Activated CD8-positive, alpha-beta T cell treated with anti-CD3 and anti-CD28 coated beads for 36 hours (primary cell): ENCODE measurements at places on chromosomes 16 and 17.

DNA sequence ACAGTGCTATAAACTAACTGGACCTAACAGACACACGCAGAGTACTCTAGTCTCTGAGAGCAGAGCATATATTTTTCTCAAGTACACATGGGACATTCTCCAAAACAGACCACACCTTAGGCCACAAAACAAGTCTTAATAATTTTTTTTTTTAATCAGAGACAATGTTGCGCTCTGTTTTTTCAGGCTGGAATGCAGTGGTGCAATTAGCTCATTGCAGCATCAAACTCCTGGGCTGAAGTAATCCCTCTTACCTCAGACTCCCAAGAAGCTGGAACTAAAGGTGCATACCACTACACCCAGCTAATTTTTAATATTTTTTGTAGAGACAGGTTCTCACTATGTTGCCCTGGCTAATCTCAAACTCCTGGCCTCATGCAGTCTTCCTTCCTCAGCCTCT, 37.7 kb downstream of the ULK2 start:
- peaks cover 20% of the 10 kb centered on the region for H3K36me3 ChIP-seq
- peaks cover 7% of the 10 kb centered on the region for H3K4me1 ChIP-seq
- no peak for DNase-seq
- no peak overlapping the region for H3K27ac ChIP-seq

DNA sequence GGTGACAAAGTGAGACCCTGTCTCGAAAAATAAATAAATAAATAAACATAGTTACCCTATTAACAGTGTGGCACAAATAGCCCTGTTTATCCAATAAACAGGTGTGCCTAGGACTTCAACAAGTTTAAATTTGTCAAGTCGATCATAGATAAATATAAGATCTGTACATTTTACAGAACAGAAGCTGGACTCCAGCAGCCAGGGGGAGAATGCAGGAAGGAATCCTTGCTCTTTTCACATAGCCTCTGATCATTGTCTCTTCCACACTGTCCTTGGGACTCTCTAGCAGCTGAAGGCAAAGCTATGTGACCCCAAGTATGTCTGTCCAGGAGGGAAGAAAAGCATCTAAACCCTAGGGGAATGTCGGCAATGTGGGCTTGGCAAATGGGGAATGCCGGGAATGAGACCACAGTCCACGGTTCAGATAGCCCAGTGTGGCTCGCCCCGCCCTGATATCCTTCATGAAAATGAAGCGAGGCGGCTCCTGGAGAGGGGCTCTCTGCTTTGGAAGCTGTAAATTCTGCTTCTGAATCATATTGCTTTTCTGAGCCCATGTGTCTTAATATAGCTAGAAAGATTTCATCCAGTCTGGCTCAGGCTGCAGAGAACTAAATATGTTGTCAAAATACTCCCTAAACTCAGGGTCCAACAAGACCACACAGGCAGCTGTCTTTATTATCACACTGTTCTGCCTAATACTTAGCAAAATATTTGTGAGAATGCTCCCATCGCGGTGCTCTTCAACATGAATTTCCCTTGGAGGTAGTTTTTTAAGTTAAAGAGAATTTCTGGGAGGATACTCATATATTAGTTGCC, 24.9 kb upstream of the GRB2 start:
- DNase-seq = no peak
- H3K27me3 ChIP-seq = no peaks in the 10 kb centered on the region
- peaks cover 11% of the 10 kb centered on the region for H3K4me1 ChIP-seq

DNA sequence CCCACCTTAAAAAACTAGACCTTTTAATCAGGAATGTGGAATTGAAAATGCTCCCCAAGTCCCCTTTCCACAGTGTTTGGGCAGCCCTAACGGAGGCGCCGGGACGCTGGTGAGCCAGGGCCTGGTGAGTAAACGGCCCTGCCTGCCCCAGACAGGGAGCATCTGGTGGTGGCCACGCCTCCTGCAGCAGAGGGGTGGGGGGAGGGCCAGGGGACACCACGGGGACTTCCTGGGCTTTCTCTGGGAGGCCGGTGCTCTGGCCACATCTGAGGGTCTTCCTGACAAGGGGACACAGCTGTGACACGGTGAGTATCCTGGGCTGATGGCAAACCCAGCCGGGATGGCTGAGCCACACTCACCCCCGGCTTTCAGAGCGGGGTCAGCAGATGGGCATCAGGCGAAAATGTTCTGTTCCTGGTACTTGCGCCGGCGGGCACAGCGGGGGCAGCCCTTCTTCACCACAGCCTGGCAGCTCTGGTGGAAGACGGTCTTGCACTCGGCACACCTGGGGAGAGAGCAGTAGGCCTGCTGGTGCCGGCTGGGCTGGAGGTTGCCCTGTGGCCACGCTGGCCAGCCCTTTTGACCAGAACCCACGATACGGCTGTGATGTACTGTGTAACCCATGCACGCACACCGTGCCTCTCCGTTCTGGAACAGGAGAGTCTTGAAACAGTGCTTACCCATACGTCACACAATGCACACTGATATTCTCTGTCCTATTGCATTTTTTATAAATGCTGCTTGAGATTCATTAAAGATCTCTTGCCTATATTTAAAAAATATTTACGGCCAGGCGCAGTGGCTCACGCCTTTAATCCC, 5.0 kb upstream of the ARHGAP27 start:
- peaks cover 18% of the 10 kb centered on the region for H3K4me1 ChIP-seq
- no peak for DNase-seq
- H3K4me3 ChIP-seq = no peak overlapping the region
- no peaks in the 10 kb centered on the region for H3K36me3 ChIP-seq

- H3K27me3 ChIP-seq = peaks cover 32% of the 10 kb centered on the region
- no peak overlapping the region for H3K4me3 ChIP-seq
- H3K27ac ChIP-seq = no peak overlapping the region
- peaks cover 24% of the 10 kb centered on the region for H3K4me1 ChIP-seq
- no peaks in the 10 kb centered on the region for H3K36me3 ChIP-seq
- DNase-seq = peak; percentile 39
Observed at GRCh38 chr16:2470603-2471015, 488 bp upstream of the NTN3 start.

DNA sequence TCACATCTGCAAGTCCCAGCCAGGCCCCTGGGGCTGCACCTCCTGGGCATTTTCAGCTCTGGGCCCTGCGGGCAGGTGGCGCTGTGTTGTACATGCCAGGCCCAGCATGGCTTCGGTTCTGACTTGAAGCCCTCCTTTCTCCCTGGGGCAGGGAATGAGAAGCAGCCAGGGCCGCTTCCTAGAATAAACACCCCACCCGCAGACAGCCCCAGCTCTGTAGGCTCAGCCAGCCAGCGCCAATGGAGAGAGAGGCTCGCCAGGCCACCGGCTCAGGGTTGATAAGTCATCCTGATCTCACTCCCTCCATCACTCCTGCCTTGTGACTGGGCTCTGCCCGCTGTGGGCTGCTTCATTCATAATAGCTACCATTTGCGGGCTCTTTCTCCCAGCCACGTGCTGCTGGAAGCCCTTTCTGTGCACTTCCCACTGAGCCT, 6.0 kb upstream of the GLIS2 start:
- peaks cover 11% of the 10 kb centered on the region for H3K27me3 ChIP-seq
- H3K36me3 ChIP-seq = peaks cover 21% of the 10 kb centered on the region
- H3K4me3 ChIP-seq = no peak overlapping the region
- peaks cover 36% of the 10 kb centered on the region for H3K4me1 ChIP-seq

GRCh38 chr16:30488764-30489605, 16.4 kb downstream of the ITGAL start:
- no peaks in the 10 kb centered on the region for H3K27me3 ChIP-seq
- DNase-seq = no peak
- peaks cover 44% of the 10 kb centered on the region for H3K4me1 ChIP-seq

GRCh38 chr17:59287891-59288290, 43.6 kb upstream of the YPEL2 start:
- no peaks in the 10 kb centered on the region for H3K36me3 ChIP-seq
- no peaks in the 10 kb centered on the region for H3K27me3 ChIP-seq
- no peak for DNase-seq
- H3K4me1 ChIP-seq = peaks cover 2% of the 10 kb centered on the region

- no peaks in the 10 kb centered on the region for H3K4me1 ChIP-seq
- no peak overlapping the region for H3K4me3 ChIP-seq
- H3K36me3 ChIP-seq = no peaks in the 10 kb centered on the region
- no peak overlapping the region for H3K27ac ChIP-seq
Observed at GRCh38 chr16:19223235-19224170, 55.5 kb downstream of the SYT17 start.

- H3K4me1 ChIP-seq = peaks cover 30% of the 10 kb centered on the region
- H3K36me3 ChIP-seq = peaks cover 7% of the 10 kb centered on the region
- H3K27ac ChIP-seq = no peak overlapping the region
- no peak for DNase-seq
Observed at GRCh38 chr16:17446661-17447060, 24.1 kb downstream of the XYLT1 start.

DNA sequence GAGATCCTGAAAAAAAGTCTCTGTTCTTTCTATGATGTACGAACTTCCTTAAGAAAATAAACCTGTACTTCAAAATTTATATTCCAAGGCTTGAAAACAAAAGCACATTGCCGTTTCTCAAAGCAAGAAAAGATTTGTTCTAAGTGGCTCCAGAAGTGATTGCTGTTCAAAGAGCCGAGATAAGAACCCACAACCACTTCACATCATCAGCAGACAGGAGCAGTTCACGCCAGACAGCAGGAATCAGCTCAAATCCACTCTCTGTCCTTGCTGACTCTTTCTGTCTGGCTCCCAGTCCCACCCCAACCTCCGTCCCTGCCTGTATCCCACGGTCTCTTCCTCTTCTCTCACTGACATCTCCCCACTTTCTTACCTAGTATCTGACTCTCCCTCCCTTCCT, 85.0 kb upstream of the MYOCD start:
- H3K27ac ChIP-seq = no peak overlapping the region
- H3K4me1 ChIP-seq = no peaks in the 10 kb centered on the region
- H3K27me3 ChIP-seq = peaks cover 3% of the 10 kb centered on the region
- no peak overlapping the region for H3K4me3 ChIP-seq

- peaks cover 2% of the 10 kb centered on the region for H3K27me3 ChIP-seq
- no peaks in the 10 kb centered on the region for H3K36me3 ChIP-seq
- no peaks in the 10 kb centered on the region for H3K4me1 ChIP-seq
- DNase-seq = no peak
- no peak overlapping the region for H3K4me3 ChIP-seq
Observed at GRCh38 chr16:87047221-87048037, 269.8 kb downstream of the C16orf95 start.

DNA sequence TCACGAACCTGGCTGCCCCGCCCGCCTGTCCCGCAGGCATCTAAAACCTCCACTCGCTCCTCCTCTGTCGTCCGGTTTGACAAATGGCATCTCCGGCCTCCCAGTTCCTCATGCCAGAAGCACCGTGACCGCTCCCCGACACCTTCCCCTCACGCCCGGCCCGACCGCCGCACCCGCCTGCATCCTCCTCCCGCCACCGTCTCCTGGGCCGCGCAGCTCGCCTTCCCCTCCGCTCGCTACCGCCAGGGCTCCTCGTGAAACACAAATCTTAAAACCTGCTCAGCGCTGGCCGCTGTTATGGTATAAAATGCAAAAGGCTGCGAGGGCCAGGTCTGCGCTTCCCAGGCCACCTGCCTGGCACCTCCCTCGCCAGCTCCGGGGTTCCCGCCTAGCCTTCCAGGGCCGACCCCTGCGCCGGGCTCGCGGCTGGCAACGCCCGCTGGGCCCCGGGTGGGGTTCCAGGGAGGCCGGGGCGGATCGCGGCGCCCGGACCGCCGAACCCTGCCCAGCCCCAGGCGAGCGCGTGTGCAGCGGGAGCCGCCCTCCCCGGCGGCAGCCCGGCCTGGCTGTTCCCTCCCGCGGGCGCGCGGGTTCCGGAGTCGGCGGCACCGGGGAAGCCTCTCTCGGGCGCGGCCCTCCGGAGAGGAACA, 488 bp downstream of the SPSB3 start:
- peak overlapping the region; percentile 93 for H3K4me3 ChIP-seq
- H3K27ac ChIP-seq = peak overlapping the region; percentile 69
- peaks cover 2% of the 10 kb centered on the region for H3K36me3 ChIP-seq
- peak; percentile 48 for DNase-seq
- H3K4me1 ChIP-seq = peaks cover 27% of the 10 kb centered on the region

- no peak overlapping the region for H3K4me3 ChIP-seq
- H3K36me3 ChIP-seq = no peaks in the 10 kb centered on the region
- H3K27me3 ChIP-seq = no peaks in the 10 kb centered on the region
- peak; percentile 78 for DNase-seq
- no peak overlapping the region for H3K27ac ChIP-seq
Observed at GRCh38 chr17:77772461-77772897, 186.0 kb upstream of the TNRC6C start.
